ENCODE measurements at places on chromosomes 2 and 18.

DNA sequence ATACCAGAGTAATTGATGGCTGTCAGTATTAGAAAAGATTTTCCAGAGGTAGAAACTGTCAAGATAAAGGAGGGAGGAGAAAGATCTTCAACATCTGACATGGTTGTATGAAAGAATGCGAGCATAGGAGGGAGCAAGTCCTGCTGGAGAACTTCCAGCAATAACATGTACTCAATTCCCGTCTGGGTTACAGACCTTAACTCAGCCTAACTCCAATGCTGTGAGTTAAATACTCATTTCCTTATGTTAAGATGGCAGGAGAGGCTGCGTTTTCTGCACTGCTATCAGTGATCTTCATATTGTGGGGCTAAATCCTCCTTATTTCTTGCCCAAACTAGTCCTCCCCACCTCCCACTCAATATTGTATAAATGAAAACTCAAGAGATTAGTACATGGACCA lies 6.7 kb upstream of the CERS6 start:
- no peak for DNase-seq

DNA sequence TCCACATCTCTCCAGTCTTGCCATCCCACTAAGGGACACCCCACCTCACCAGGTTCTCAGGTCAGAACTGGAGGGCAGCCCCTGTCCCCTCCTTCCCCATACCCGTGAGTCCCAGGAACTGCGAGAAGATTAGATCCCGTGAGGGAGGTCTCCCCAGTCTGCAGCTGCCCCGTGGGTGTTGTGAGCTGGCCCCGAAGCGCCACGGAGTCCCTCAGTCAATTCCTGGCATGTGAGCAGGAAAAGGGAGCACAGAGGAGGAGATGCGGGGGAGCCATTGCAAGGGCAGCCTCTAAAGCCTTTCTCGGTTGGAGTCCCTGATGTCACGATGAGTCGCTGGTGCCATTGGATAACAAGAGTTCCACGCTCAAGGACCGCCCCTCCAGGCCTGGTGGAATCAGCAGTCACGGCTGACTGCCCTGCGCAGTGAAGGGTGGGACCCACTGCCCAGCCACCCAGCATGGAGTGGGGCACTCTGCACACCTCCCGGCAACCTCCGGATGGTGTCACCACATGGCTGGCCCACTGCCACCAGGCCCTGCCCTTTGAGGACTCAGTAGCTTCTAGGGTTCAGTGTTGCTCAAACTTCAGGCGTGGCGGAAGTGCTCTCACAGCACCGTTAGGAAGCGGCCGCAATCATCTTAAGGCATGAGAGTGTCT lies 434.9 kb upstream of the MYT1L start:
- DNase-seq = no peak

- no peak for DNase-seq
Measured at GRCh38 chr18:23994361-23994902, 20.1 kb upstream of the TTC39C start.

- no peak for DNase-seq
Measured at GRCh38 chr2:111054791-111055691, 65.7 kb upstream of the BCL2L11 start.

- DNase-seq = no peak
Measured at GRCh38 chr2:23756593-23757292, 170.2 kb downstream of the ATAD2B start.

GRCh38 chr2:236546561-236547002 lies 23.0 kb upstream of the ACKR3 start:
- DNase-seq = no peak

DNA sequence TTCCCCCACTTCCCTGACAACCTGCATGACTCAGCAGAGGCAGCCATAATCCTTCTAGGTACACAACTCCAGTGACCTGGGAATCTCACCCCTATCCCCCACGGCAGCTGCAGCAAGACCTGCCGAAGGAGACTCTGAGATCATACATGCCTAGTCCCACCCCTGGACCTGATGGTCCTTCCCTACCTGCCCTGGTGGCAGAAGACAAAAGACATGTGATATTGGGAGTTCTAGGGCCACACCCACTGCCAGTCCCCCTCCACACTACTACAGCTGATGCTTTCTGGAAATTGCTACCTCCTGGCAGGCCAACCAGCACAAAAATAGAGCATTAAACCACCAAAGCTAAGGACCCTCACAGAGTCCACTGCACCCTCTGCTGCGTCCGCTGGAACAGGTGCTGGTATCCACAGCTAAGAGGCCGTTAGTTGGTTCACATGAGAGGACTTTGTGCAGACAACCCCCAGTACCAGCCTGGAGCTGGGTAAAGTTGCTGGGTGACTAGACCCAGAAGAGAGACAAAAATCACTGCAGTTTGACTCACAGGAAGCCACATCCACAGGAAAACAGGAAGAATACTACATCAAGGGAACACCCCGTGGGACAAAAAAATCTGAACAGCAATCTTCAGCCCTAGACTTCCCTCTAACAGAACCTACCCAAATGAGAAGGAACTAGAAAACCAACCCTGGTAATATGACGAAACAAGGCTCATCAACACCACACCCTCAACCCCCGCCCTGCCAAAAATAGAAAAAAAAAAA lies 12.5 kb downstream of the MARCO start:
- no peak for DNase-seq

GRCh38 chr2:161713706-161714105 lies 89.5 kb downstream of the SLC4A10 start:
- DNase-seq = no peak

- no peak for DNase-seq
Measured at GRCh38 chr2:205273627-205274026, 408.7 kb upstream of the NRP2 start.

GRCh38 chr2:16649353-16650286 lies 16.0 kb downstream of the CYRIA start:
- DNase-seq = no peak

DNA sequence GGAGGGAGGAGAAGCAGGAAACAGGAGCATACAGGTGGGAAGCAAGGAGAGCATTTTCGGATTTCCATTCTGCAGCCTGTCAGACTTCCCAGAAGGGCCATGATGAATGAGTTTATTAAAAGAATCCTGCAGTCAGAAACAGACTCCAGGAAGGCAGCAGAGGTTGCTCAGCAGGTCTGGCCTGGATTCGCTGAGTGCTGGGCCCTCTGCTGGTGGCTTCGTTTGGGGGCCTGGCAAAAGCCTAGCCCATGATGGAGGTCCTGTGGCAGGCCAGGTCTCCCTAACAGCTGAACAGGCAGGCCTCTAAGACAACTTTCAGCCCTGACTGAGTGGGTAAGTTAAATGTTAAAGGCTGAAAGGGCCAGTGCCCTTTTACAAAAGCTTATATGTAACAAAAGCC lies 108.2 kb upstream of the CAPN13 start:
- DNase-seq = no peak

DNA sequence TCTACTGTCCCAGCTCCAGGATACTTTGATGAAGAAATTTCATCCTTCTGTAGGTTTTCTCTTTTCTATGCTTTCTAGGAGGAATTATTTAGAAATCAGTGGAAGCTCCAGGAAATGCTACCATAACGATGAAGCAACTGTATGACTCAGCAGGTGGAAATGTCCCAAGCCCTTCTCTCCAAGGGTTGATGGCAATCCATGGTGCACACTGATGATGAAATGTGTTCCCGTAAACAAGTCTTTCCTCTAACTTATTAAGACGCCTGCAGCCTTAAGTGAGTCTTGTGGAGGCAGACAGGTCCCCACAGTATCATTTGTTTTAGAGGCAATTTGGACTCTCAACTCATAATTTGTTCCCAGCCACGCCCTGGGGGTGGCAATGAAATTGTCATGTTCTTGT lies 777.6 kb upstream of the SOX11 start:
- DNase-seq = no peak

GRCh38 chr18:62368100-62368499 lies 43.0 kb downstream of the TNFRSF11A start:
- no peak for DNase-seq

GRCh38 chr2:39139511-39140237 lies 18.8 kb upstream of the SOS1 start:
- no peak for DNase-seq

DNA sequence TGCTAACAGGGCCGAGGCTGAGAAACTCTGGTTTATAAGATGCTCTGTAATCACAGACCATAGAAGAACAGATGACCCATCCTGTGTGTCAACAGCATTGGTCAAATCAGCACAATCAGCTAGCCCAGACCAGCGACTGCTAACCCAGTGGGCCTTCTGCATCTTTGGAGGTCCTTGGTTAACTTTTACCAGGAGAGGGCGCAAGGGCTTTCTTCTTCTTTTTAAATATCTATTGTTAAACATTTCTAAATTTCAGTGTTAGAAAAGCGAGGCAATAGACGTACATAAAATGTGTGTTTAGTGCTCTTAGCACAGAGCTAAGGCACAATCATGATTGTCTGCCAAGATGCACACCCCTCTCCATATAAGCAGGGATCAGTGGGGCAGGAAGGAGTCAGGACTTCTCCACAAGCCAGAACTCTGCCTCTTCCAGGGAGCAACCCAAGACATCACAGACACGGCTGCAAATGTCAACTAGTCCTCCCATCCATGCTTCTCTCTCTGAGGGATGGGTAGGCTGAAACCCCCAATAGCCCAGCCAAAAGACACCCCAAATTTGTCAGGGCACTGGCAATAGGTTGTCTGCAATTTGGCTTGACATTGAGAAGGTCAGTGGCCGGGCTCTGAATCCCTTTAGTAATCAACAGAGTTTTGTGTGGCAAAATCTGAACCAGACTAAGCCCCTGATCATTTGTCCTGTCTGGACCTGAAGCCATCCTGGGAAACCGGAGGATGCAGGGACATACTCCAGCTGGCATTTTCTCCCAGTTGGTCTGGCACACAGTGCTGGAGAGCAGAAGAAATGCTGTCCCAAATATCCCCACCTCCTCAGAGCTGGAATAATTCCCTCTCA lies 188.2 kb downstream of the BCL2 start:
- no peak for DNase-seq

- DNase-seq = no peak
Measured at GRCh38 chr18:78199611-78200010, 780.0 kb upstream of the SALL3 start.

GRCh38 chr2:7467782-7468447 lies 550.7 kb downstream of the RNF144A start:
- no peak for DNase-seq

DNA sequence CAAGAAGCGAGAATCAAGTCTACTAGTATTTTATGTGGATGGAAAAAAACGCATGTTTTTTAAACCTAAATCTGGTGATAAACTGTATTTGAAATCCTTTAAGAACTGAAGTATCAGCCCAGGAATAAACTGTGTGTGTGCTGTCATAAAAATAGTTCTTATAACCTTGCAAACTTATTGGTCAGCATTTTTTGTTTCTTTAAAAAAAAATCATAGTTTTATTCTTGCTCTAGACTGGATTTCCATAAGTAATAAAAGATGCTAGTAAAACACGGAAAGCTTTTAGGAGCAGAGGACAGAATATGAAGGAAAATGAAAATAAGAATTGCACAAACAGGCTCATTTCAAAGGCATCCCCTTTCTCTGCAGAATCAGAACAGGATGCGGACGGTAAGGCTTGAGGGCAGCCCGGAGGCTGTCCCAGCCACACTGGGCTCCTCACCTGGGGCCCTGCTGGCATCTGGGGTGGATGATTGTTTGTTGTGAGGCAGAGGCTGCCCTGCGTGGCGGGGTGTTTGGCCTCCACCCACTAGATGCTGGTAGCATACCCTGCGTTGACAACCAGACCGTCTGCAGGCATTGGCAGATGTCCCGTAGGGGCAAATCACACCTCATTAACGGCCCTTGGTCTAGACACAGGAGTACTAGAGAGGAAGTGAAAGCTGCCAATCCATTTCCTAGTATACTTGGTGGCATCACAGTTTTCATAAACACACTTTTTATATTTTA lies 52.5 kb downstream of the MBP start:
- DNase-seq = no peak

GRCh38 chr2:102062802-102063201 lies 71.0 kb downstream of the IL1R2 start:
- DNase-seq = no peak

DNA sequence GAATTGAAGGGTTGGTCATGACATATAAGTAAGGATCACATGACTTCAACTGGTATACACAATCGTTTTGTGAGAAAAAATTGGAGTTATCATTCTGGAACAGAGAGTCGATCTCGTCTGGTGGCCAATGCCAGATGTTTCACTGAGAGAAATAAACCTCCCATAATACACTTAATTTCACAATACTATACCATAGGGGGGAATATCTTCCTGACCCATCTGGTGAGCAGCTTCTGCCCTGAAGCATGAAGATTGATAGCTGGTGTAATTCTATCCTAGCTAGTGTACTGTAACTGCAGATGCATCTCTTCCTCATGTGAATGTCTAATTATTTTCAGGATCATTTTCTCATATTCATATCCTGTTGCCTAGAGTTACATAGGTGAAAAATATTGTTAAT lies 15.7 kb upstream of the CDH7 start:
- no peak for DNase-seq

- DNase-seq = no peak
Measured at GRCh38 chr18:12839057-12839525, 44.9 kb downstream of the PTPN2 start.

GRCh38 chr2:27833931-27834330 lies 56.3 kb downstream of the RBKS start:
- DNase-seq = no peak

- DNase-seq = no peak
Measured at GRCh38 chr2:28470759-28471158, 25.1 kb upstream of the PLB1 start.

- no peak for DNase-seq
Measured at GRCh38 chr2:211216221-211216620, 659.8 kb downstream of the CPS1 start.

DNA sequence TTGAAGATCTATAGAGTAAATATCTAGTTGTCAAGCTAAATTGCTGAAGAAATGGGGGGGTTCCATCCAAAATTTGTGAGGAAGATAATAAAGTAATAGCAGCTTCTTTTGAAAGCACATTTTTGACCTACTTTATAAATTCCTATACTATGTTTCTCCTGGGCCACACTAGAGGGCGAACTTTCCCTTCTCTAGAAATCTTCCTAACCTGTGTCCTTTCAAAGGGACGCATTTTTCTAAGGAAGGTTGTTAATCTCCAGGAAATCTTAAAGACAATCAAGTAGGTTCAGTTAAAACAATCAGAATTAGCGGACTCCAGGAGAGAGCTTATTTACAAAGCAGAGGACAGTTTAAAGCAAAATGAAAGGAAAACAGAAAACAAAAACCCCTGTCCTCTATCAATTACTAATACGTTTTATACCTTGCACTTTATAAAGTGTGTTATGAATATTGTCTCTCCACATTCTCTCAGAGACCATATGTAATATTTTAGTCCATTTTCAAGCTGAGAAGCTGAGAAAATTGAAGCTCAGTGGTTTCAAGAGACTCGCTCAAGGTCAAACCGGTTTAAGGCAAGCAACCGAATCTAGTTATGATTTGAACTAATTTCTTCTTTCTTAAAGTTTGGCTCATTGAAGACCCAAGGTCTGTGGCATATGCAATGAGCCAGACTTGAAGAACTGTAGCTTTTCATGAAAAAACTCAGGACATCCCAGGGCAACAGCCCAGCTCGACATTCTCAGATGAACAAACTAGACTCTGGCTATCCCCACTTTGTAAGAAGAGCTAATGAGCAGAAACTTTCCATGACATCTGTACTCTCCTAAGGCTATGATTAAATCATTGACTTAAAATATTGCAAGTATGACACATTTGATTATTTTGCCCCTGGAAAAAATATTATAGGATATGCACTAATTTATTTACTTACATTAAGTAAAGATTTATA lies 273.6 kb downstream of the PAX3 start:
- no peak for DNase-seq
